ENCODE measurements at places on chromosomes 2 and 18.

DNA sequence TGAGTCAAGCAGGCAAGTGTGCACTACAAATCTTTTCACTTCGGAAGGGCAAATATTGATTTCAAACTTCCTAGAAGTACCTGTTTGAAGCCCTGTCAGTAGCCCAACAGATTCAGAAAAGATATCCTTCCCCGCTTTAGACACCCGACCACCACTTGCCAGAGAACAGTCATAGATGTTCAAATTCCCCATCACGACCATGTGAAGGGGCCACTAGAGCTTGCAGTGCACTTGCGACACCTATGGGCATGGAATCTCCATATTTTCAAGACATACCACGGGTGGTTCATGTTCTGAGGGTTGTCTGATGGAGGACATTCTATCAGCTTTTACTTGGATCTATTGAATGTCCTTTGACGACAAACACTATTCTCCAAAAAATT is 23.8 kb downstream of the GNLY start:
- DNase-seq: no peak

GRCh38 chr18:22001912-22002487 is 167.4 kb upstream of the GATA6 start:
- no peak for DNase-seq

GRCh38 chr2:26619096-26619495 is 22.1 kb downstream of the CIB4 start:
- no peak for DNase-seq

- no peak for DNase-seq
Observed at GRCh38 chr18:38948436-38948835, 1382.8 kb upstream of the CELF4 start.

GRCh38 chr2:44786045-44786816 is 155.3 kb upstream of the SIX3 start:
- no peak for DNase-seq

- no peak for DNase-seq
Observed at GRCh38 chr2:144975881-144976280, 456.0 kb upstream of the ZEB2 start.

DNA sequence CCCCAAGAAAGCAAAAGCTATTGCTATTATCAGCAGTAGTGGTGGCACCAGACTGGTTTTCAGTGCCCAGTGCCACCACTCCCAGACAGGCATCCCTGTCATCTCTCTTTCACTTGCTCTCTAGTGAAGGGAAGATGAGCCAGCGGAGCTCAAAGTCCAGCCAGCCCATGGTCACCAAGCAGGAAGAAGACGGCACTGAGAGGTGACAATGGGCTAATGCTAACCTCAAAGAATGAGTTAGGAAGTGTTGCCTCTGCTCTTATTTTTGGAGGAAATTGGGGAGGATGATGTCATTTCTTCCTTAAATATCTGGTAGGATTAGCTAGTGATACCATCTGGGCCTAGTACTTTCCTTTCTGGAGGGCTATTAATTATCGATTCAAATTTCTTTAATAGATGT is 1.7 kb downstream of the SP140 start:
- DNase-seq: no peak

GRCh38 chr2:150607390-150607811 is 119.9 kb upstream of the RND3 start:
- DNase-seq: no peak
